Activated naive CD4-positive, alpha-beta T cell treated with anti-CD3 and anti-CD28 coated beads, Interleukin-2, amount 50 U/mL, for 72 hours (primary cell): ENCODE measurements at places on chromosomes 6 and 20. TPM values are rescaled to one million over a fixed set of nuclear protein-coding genes. Genes with fewer than 3 reads are reported as not detected.

The PPP1R16B gene
- total RNA-seq, result 45.5 TPM

DNA sequence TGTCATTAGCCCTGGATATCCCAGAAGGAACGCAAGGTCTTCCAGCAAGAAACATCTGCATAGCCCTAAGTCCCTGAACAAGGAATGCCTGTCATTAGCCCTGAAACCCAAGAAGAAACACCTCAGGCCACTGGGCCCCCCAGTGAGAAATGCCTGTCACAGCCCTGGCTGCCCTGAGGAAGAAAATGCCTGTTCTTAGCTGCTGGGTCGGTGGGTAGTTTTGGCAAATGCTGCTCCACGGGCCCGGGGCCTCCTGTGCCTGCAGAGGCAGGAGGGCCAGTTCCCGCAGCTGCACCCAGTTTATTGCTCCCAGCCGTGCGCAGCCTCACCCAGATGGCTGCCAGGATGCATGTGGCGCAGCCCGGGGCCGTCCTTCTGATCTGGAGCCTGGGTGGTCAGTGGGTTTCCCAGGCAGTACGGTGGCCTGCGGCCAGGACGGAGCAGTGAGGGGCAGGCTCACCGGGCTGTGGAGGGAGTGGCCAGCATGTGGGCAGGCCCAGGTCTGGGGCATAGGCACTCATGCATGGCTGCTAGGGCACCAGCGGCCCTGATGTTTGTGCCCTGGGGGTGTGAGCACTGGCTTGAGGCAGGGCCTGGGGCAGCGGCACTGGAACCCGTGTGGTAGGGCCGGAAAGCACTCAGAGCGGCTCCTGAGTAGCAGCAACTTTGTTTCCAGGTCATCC, 219.0 kb downstream of the ERMARD start:
- no peak for DNase-seq

- DNase-seq, result no peak
These were observed 536.9 kb upstream of the CDH4 start for GRCh38 chr20:60715172-60715571.

DNA sequence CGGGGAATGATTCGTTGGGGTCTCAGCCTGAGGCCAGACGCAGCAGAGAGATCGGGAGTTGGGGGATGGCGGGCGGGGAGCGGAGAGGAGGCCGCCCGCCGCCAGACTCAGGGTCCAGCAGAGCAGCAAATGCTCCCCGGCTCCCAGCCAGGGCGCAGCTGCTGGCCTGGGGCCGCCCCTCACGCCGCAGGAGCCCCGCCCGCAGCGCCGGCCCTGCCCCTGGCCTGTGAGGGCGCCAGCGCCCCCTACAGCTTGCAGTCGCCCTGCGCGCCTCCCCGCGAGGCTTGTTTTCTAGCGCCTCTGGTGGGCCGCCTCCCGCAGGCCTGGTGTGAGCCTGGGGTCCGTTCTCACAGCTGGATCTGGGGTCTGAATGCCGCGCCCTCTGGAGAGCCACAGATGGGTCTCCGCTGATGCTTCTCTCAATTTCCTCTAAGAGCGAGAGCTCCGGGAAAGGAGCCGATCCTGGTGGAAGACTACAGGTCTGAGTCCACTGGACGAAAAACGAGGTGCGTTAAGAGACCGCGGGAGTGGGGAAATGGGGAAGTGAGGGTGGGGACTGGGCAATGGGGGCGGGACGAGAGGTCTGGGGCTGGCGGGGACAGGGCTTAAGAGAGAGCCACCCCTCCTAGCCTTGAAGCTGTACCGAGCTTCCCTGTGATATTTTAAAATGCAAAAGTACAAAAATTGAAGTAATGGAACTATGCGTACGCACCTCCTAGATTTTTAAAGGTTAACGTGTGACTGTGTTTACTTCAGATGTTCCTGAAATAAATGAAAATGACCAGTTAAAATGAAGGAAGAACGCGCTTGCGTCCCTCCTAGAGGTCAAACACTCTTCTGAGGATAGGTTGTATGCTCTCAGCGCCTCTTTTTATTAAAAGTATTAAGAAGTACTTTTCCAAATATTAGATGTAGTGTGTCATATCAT, 30.1 kb downstream of the TRIM38 start:
- DNase-seq, result peak; percentile 95

The BPIFB1 gene
- total RNA-seq, result not detected

DNA sequence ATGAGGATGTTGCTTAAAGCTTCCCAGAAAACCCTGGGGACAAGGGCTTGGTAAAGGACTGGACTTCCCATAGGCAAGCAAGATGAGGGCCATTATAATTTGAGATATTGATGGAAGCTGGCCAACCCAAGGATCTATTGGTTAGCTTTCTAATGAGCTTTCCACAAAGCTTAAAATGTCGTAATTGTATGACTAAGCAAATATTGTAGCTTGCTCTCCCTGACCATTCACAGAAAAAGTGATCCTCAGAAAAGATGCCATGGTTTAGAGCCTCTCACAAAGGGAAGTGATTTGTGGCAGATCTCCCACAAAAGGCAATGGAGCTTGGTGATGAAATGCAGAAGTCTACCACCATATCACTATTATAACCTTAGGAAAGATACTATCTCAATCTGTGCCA, 13.6 kb downstream of the IL17F start:
- no peak for DNase-seq

The DNAAF9 gene
- 0.66 TPM for total RNA-seq

GRCh38 chr6:51960419-51960818, 127.0 kb downstream of the PKHD1 start:
- DNase-seq, result no peak

DNA sequence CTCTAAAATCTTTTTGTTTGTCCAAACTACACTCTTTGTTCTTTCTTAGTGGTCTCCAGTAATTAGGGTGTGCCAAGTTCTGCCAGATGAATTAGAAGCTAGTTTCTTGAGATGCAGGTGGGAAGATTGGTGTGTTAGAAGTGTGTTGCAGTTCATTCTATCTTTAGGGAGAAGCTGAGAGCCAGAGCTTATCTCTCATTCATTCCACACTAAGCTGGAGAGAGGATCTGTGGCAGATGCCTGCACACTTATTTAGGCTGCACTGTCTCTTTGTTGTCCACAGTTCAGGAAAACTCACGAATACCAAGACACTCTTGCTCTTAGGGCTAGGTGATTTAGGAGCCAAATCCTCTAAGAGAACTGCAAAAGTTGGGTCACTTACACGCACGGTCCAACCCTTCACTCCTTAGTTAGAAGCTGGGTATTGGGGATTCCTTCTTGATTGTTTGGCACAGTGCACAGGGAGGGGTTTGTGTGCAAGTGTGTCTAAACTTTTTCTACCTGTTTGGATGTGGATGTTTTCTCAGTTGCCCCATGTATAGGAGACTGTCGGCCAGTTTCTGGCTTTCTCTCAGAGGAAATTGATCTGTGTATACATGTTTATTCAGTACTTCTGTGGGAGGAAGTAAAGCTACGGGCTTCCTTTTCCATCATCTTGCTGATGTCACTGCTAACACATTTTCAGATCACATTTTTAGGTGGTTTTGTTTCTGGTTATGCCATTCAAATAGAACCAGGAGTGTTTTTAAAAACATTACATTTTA, 49.5 kb downstream of the SMAP1 start:
- no peak for DNase-seq

DNA sequence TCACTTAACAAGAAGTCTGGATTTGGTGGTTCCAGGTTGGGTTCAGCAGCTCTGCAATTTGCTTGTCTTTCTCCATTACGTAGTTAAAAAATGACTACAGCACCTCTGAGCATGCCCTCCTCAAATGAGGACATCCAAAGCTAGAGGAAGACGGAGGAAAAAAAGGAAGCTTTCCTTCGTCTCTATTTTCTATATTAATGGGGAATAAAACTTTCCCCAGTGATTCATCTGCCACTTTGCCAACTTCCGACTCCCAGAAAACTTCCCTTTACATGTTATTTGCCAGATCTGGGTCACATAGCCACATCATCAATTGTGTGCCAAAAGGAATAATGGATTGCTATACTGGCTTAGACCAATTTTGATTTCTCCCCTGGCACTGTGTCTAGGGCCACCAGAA, 69.5 kb downstream of the ZFAND3 start:
- no peak for DNase-seq

GRCh38 chr6:39296745-39297640, 17.2 kb downstream of the KCNK17 start:
- DNase-seq, result no peak

The LGSN gene
- not detected for total RNA-seq

- no peak for DNase-seq
These were observed 139.6 kb downstream of the PHACTR3 start for GRCh38 chr20:59743767-59744485.

DNA sequence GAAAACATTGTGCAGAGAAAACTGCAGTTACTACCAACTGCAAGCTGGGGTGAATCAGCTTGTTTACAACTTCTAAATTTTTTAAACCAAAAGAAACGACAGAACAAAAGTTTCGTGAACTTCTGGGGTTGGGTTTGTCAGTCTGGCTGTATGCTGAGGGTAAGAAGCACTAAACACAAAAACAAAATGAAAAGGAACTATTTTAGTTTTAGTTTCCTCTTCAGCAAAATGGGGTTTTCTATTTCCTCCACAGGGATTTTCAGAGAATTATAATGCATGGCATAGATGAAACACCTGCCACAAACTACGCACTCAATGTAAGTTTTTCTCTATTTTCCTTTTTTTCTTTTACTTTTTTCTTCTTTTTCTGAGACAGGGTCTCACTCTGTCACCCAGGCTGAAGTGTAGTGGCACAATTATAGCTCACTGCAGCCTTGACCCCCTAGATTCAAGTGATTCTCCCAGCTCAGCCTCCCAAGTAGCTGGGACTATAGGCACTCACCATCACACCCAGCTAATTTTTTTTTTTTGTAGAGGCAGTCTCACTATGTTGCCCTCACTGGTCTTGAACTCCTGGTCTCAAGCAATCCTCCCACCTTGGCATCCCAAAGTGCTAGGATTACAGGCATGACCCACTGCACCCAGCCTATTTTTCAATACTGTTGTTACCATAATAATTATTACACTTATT, 40.6 kb downstream of the CGA start:
- no peak for DNase-seq

The GSTA1 gene
- not detected for total RNA-seq

DNA sequence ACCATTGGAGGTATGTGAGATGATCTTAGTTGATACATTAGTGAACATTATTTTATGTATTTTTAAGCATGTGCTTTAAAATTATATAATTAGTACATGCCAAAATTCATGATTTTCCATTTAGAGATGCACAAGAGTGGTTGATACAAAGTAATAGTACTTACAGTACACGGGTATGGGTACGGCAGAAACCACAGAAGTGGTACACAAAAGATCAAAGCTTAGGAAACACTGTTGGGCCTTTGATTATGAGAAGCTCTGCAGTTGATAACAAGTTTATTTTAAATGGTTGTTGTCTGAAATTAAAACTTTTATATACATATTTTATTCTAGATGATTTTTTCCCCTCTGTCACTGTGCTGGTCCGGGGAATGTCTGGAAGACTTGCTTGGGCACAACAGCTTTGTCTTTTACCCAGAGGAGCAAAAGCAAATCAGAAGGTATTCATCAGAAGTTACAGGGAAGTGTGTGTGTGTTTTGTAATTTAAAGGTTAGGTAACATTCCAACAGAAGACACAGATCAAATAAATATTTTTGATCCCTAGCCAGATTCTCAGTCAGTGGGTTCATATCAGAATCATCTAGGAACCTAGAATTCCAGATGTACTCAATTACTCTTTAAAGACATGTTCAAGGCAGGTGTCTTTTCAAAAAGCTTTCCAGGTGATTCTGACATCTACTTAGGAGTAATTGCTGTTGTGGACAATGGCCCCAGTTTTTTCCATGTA, 32.5 kb upstream of the ADIG start:
- DNase-seq, result no peak

DNA sequence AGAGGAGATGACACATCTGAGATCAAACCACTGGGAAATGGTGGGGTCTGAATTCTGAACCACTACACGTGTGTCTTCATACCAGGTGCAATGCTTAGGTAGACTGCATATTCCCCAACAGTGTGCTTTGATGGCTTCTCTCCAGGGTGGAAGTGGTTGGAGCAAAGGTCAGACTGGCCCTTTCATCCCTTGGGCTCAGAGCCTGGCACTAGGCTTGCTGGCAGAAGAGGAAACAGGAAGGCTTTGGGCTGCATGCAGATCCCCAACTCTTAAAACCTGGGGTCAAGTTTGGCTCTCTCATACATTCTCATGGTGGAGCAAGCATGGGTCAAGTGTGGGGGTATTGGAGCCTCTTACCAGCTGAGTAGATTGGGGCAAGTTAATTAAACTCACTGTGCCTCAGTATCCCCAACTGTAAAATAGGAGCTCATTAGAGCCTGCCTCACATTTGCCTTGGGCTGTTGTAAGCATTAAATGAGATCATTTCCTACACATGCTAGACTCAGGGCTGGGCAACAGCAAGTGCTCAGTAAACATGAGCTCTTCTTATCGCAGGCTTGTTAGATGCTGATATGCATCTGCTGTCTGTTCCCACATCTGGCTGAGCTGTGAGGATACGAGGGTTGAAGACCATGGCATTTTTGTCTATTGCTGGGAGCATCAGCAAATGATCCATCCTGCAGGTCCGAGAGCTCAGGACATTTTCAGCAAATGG, 51.6 kb upstream of the FAM83D start:
- no peak for DNase-seq

GRCh38 chr20:33621717-33622400, 40.3 kb upstream of the C20orf144 start:
- DNase-seq, result no peak

- no peak for DNase-seq
These were observed 215.4 kb upstream of the DEFB112 start for GRCh38 chr6:50264995-50265571.

DNA sequence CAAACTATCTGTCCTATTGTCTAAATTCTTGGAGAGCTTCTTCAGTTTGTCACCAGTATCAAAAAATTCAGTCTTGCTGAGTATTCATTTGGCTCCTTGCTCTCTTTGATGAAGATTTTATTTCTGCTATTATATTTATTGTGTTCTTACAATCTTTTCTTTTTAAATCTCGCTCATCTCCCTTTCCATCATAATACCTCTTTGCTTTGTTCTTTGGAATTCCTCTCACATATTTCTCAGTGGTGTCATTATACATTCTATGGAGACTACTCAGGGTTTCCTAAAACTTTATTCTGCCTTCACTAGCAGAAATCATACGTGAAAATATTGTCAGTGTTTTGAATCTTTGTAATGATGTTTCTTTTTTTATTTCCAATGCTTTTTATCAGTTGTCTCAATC, 445.2 kb upstream of the ID4 start:
- DNase-seq, result no peak

DNA sequence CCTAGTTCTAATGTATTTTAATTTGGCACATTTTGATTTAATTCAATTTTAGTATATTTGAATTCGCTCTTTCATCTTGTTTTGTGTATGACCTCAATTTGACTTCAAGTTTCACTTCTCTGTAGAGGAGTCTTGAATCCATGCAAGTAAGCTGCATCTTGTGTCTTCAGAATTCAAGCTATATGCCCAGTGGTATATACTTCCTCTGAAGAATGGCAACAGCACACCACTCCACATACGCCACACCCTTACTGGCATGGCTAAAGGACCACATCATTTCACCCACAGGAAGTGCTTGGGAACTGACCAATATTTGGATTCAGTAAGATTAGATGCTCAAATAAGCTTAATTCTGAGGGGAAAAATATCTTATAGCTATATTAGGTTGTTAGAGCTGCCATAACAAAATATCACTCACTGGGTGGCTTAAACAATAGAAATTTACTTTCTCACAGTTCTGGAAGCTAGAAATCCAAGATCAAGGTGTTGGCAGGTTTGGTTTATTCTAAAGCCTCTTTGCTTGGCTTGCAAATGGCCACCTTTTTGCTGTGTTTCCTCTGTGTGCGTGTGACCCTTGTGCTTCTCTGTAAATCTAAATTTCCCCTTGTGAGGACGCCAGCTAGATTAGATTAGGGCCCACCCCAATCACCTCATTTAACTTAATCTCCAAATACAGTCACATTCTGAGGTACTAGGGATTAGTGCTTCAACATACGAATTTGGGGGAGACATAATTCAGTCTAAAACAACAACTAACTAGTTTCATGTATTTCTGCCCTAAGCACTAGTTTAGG, 2.8 kb upstream of the ASF1A start:
- DNase-seq, result no peak
